Renal cortex interstitium (tissue), 15 donors: ENCODE measurements at places on chromosomes 6 and 20. TPM values are rescaled to one million over a fixed set of nuclear protein-coding genes. Genes with fewer than 3 reads are reported as not detected.

Gene SRSF3
- 504 TPM for polyA plus RNA-seq

Gene KCNQ5
- polyA plus RNA-seq = 0.12 TPM

Gene LY6G6D
- 0.20 TPM for polyA plus RNA-seq

Gene ZSCAN23
- polyA plus RNA-seq = 15.5 TPM

Gene NEURL2
- polyA plus RNA-seq = 7.5 TPM

Gene NKX2-2
- polyA plus RNA-seq = not detected

Gene ATP6V1G2
- 5.9 TPM for polyA plus RNA-seq

Gene MARCKS
- polyA plus RNA-seq = 230 TPM

Gene TRAM2
- polyA plus RNA-seq = 46.4 TPM

Gene TTBK1
- polyA plus RNA-seq = 0.29 TPM

Gene PRRT1
- 2.4 TPM for polyA plus RNA-seq

Gene POU5F1
- 25.2 TPM for polyA plus RNA-seq

Gene SLC13A3
- 19.7 TPM for polyA plus RNA-seq

Gene SYCP2
- polyA plus RNA-seq = 8.0 TPM

Gene CD40
- 5.3 TPM for polyA plus RNA-seq

Gene VEGFA
- polyA plus RNA-seq = 293 TPM

Gene TUBB2B
- polyA plus RNA-seq = 153 TPM

Gene ELMO2
- polyA plus RNA-seq = 64.0 TPM
